ENCODE measurements at places on chromosomes 7 and 10. TPM values are rescaled to one million over a fixed set of nuclear protein-coding genes. Genes with fewer than 3 reads are reported as not detected.
A peak's percentile ranks its signal among the peaks of the same experiment; 100 is the strongest.

GRCh38 chr7:100515072-100515532 lies 23.9 kb upstream of the AGFG2 start:
- no peaks in the 10 kb centered on the region for H3K27me3 ChIP-seq
- DNase-seq: no peak
- H3K27ac ChIP-seq: no peak overlapping the region
- H3K4me1 ChIP-seq: no peaks in the 10 kb centered on the region
- H3K36me3 ChIP-seq: no peaks in the 10 kb centered on the region

The CNTNAP2 gene
- 0.03 TPM for total RNA-seq

- H3K36me3 ChIP-seq: no peaks in the 10 kb centered on the region
- no peak for DNase-seq
- H3K27me3 ChIP-seq: no peaks in the 10 kb centered on the region
- H3K4me3 ChIP-seq: no peak overlapping the region
These were observed 706.9 kb upstream of the VSTM2A start for GRCh38 chr7:53835301-53835700.

The MMRN2 gene
- 1.0 TPM for total RNA-seq

The FGFBP3 gene
- total RNA-seq: 1.5 TPM

The PLAU gene
- 305 TPM for total RNA-seq

DNA sequence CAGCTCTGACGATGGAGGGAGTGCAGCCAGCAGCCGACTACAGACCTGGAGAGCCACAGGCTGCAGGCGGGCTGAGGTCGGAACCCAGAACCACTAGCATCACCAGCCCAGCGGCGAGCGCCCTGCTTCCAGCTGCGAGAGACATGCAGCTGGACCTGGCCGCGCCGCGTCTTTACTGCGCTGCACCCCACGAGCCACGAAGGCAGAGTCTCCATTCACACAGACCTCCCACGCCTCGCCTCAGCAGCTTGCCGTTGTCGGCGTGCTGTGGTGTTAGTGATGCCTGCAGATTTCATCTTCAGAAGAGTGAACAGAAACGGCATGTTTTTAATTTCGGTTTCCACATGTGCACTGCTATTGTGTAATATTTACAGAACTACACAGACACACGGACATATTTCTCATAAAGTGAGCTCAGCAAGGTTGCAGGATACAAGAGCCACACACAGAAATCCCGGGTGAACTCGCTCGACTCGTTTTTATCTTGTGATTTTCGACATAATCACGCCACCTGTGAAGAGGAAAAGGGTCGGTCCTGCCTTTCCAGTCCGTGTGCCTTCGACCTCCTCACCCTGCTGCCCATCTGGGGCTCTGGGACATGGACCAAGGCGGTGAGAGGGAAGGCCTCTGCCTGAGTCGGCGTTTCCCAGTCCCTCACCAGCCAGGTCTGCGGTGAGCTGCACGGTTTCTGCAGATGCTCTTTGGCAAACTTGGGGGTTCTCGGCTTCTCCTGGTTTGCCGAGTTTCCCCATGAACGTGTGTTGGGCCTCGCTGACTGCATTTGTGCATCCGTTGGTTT lies 252.2 kb downstream of the ELFN1 start:
- no peaks in the 10 kb centered on the region for H3K27me3 ChIP-seq
- H3K36me3 ChIP-seq: no peaks in the 10 kb centered on the region
- H3K4me1 ChIP-seq: no peaks in the 10 kb centered on the region
- H3K27ac ChIP-seq: no peak overlapping the region

DNA sequence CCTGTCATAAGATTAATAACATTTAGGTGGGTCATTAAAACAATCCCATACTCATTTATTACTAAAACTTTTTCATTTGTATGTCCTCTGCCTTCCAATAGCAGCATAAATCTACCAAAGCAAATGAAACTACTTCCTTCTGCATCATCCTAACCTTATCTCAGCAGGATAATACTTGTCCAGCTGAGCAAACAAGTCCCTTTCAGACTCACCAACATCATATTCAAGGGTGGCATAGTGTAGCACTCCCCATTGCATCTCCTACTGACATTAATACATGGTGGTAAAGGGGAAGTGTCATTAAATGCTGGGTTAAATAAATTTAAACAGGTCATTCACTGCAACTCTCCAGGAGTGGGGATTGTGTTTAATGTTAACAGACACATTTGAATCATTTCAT lies 3.4 kb upstream of the MINDY3 start:
- no peak overlapping the region for H3K4me3 ChIP-seq
- no peak overlapping the region for H3K27ac ChIP-seq
- H3K36me3 ChIP-seq: no peaks in the 10 kb centered on the region
- no peak for DNase-seq
- H3K27me3 ChIP-seq: peaks cover 13% of the 10 kb centered on the region
- H3K4me1 ChIP-seq: peaks cover 4% of the 10 kb centered on the region

GRCh38 chr10:29623797-29624196 lies 11.0 kb downstream of the SVIL start:
- no peak overlapping the region for H3K27ac ChIP-seq
- no peak overlapping the region for H3K4me3 ChIP-seq
- H3K27me3 ChIP-seq: no peaks in the 10 kb centered on the region
- no peaks in the 10 kb centered on the region for H3K36me3 ChIP-seq
- peaks cover 51% of the 10 kb centered on the region for H3K4me1 ChIP-seq
- no peak for DNase-seq

GRCh38 chr7:16563281-16564022 lies 36.8 kb downstream of the LRRC72 start:
- H3K27me3 ChIP-seq: no peaks in the 10 kb centered on the region
- no peaks in the 10 kb centered on the region for H3K4me1 ChIP-seq
- peak overlapping the region; percentile 21 for H3K4me3 ChIP-seq
- H3K36me3 ChIP-seq: no peaks in the 10 kb centered on the region
- no peak for DNase-seq

DNA sequence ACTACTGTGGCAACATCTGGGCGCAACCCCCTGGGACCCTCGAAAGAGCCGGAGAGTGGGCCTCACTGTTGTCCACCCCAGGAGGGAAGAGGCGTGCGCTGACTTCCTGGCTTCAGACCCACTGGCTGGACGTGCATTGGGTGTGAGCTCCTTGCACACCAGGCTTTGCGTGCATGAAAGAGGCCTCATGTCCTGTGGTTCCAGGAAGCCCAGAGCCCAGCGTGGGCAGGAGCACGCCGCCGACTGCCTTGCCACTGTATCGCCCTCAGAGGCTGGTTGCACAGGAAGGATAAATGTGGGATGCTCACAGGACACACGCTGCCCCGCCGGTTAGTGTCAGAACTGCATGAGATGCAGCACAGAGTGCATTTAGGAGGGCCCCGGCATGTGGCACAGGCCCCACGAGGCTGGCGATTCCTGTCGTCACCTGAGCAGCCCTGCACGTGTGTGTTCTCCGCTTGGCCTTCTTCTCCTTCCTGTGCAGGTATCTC lies 8.5 kb upstream of the JAKMIP3 start:
- H3K27ac ChIP-seq: no peak overlapping the region
- H3K4me1 ChIP-seq: no peaks in the 10 kb centered on the region
- H3K4me3 ChIP-seq: no peak overlapping the region
- no peaks in the 10 kb centered on the region for H3K36me3 ChIP-seq
- H3K27me3 ChIP-seq: peaks cover 5% of the 10 kb centered on the region
- no peak for DNase-seq

DNA sequence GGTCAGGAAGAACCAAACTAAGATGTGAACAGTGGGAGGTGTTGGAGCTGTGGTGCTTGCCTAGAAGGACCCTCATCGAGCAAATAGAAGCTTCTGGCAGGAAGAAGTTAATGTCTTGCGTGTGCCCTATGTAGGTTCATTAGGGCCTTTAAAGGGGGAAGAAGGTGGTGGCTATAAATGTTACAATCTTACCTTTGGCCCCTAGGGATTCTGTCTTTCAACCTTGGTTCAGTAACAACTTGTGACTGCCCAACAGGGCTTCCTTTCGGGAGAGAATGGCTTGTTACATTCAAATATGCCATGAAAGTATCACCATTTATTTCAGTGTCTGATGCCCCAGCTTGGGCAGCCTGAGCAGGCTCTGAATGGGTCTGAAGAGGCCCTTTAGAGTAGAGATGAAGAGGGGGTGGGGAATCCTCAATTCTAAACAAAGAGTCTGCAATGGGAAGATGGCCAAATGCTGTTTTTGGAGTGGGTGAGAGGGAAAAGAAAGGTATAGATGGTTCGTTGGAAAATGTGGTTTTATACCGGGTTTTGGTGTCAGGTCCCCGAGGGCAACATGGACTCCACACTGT lies 108.0 kb downstream of the TCF7L2 start:
- H3K4me3 ChIP-seq: peak overlapping the region; percentile 34
- H3K27ac ChIP-seq: peak overlapping the region; percentile 97
- peaks cover 90% of the 10 kb centered on the region for H3K4me1 ChIP-seq
- DNase-seq: no peak
- no peaks in the 10 kb centered on the region for H3K27me3 ChIP-seq
- 0 out of 2 replicates have a peak, but pooled peaks cover 3% of the 10 kb centered on the region for H3K36me3 ChIP-seq

The STEAP2 gene
- total RNA-seq: 4.1 TPM

The PIP gene
- not detected for total RNA-seq

The HOXA2 gene
- 2.9 TPM for total RNA-seq

GRCh38 chr7:75909521-75910132 lies 5.3 kb upstream of the POR start:
- no peaks in the 10 kb centered on the region for H3K27me3 ChIP-seq
- no peak overlapping the region for H3K27ac ChIP-seq
- H3K4me1 ChIP-seq: peaks cover 4% of the 10 kb centered on the region
- DNase-seq: no peak
- no peaks in the 10 kb centered on the region for H3K36me3 ChIP-seq

GRCh38 chr7:134562136-134562535 lies 13.2 kb downstream of the AKR1B15 start:
- no peaks in the 10 kb centered on the region for H3K36me3 ChIP-seq
- no peak for DNase-seq
- H3K4me1 ChIP-seq: no peaks in the 10 kb centered on the region
- no peak overlapping the region for H3K27ac ChIP-seq
- no peak overlapping the region for H3K4me3 ChIP-seq
- H3K27me3 ChIP-seq: no peaks in the 10 kb centered on the region

GRCh38 chr7:90824386-90825307 lies 228.5 kb downstream of the CDK14 start:
- H3K4me3 ChIP-seq: no peak overlapping the region
- no peaks in the 10 kb centered on the region for H3K36me3 ChIP-seq
- no peaks in the 10 kb centered on the region for H3K4me1 ChIP-seq
- DNase-seq: no peak

DNA sequence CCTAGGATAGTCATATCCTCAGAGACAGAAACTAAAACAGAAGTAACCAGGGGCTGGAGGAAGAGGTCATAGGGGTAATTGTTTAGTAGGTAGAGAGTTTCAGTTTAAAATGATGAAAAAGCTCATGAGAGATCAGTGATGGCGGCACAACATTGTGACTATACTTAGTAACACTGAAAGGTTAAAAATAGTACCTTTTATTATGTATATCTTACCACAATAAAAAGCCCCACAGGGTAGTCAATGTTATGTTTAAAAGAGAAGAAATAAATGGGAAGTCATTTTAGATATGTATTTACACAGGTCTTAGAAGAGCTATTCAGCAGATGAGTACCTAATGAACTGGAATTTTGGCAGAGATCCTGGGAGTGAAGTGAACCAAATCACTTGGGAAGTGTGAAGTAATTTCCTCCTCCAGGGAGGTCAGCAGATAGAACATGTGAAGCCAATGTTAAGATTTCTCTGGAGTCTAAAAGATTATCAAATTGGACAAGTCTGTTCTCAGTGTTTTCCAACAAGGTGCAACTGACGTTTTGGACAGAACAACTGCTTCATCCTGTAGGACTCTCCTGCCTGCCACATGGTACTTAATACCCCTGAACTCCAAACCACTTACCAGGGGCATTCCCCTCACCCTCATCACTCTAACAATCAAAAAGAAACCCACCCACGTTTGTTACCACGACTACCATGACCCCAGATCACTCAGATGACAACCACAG lies 6.4 kb downstream of the CDCA7L start:
- peaks cover 23% of the 10 kb centered on the region for H3K4me1 ChIP-seq
- no peak overlapping the region for H3K27ac ChIP-seq
- no peak overlapping the region for H3K4me3 ChIP-seq
- H3K27me3 ChIP-seq: no peaks in the 10 kb centered on the region
- peak; percentile 30 for DNase-seq

The LLCFC1 gene
- total RNA-seq: not detected

GRCh38 chr7:22156205-22156604 lies 200.7 kb downstream of the RAPGEF5 start:
- H3K27me3 ChIP-seq: no peaks in the 10 kb centered on the region
- no peak overlapping the region for H3K4me3 ChIP-seq
- no peaks in the 10 kb centered on the region for H3K4me1 ChIP-seq
- DNase-seq: peak; percentile 25

DNA sequence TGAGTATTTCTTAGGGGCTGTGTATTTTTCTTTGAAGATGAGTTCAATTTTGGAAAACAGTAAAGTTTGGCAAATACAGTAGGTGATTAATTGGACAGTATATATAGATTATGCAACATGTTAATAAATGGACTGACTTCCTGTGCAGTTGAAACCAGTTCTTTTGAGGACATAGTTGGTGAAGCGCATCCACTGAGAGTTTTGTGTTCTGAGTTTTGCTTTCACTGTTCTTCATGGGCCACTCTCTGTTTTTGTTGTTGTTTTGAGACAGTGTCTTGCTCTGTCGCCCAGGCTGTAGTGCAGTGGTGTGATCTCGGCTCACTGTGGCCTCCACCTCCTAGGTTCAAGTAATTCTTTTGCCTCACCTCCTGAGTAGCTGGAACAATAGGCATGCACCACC lies 109.0 kb downstream of the SDHAF3 start:
- H3K4me3 ChIP-seq: no peak overlapping the region
- no peak overlapping the region for H3K27ac ChIP-seq
- no peaks in the 10 kb centered on the region for H3K4me1 ChIP-seq
- H3K36me3 ChIP-seq: no peaks in the 10 kb centered on the region

DNA sequence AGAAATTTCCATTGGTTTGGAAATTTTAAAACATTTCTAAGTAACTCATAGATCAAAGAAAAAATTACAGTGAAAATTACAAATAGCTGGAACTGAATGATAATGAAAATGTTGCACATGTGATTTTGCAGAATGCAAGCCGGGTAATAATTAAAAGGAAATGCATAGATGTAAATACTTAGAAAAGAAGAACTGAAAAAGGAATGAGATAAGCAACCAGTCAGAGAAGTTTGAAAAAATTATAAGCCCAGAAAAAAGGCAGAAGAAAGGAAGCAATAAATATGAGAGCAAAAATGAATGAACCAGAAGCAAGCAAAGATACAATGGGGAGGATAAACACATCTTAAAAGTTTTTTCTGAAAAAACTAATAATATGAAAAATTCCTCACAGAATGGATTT lies 3.2 kb upstream of the TMEM273 start:
- H3K36me3 ChIP-seq: no peaks in the 10 kb centered on the region
- H3K4me1 ChIP-seq: no peaks in the 10 kb centered on the region
- DNase-seq: no peak
- H3K27me3 ChIP-seq: peaks cover 8% of the 10 kb centered on the region
- no peak overlapping the region for H3K27ac ChIP-seq

DNA sequence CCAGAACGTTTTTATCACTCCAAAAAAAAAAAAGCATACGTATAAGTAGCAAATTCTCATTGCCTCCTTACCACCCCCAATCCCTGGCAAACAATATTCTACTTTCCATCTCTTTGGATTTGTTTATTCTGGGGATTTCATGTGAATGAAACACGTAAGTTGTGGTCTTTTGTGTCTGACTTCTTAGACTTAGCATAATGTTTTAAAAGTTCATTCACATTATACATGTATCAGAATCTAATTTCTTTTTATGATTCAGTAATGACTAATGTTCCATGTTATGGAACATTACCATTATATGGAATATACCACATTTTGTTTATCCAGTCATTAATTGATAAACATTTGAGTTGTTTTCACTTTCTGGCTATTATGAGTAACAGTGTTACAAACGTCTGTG lies 12.5 kb upstream of the KLHL7 start:
- H3K27ac ChIP-seq: no peak overlapping the region
- no peaks in the 10 kb centered on the region for H3K27me3 ChIP-seq
- no peaks in the 10 kb centered on the region for H3K36me3 ChIP-seq
- no peaks in the 10 kb centered on the region for H3K4me1 ChIP-seq

Data from Panc1 (cell line).